ENCODE measurements at places on chromosomes 16 and 17.

- no peak for DNase-seq
These were observed 22.5 kb downstream of the RAB11FIP4 start for GRCh38 chr17:31413874-31414549.

DNA sequence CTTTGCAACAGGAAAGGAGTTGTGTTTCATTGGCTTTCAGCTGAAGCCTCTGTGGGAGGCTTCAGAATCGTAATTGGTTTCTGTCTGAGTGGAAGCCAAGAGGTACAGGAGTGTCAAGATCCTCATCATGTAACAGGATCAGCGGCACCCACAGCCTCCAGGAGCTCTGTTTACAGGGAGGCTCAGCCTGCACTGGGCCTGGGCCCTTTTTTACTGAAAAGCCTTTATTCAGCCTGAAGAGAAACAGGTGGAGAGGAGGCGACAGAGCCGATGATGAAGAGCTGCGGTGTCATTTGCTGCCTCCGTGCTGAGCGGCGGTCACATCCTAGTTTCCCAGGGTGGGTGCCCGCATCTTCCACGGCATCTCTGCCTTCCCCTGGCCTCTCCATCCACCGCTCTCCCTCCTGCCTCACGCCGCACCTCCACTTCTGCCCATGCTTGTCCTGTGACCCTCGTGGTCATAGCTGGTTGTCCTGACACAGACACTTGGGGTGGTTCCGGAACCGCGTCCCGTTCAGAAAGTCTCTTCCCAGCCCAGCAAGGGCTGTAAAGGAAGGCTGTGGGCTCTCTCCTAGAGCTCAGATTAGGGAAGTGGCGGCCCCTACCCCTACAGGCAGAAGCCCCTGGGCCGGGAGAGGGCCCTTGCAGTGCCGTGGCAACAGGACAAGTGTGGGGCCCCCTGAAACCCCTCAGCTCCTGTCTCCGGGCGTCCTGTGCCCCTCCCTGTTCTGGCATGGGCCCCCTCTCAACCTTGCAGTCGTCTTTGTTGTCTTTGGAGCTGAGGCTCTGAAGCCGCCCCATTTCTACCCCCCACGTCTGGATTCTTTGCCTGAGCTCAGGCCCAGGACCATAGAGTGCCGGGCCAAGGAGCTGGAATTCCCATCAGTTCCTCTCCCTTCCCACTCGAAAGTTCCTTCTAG is 53.9 kb upstream of the CHMP6 start:
- DNase-seq, result no peak

- no peak for DNase-seq
These were observed 7.5 kb downstream of the C16orf90 start for GRCh38 chr16:3487521-3488410.

GRCh38 chr17:73744411-73744810 is 100.2 kb upstream of the SDK2 start:
- DNase-seq, result no peak

DNA sequence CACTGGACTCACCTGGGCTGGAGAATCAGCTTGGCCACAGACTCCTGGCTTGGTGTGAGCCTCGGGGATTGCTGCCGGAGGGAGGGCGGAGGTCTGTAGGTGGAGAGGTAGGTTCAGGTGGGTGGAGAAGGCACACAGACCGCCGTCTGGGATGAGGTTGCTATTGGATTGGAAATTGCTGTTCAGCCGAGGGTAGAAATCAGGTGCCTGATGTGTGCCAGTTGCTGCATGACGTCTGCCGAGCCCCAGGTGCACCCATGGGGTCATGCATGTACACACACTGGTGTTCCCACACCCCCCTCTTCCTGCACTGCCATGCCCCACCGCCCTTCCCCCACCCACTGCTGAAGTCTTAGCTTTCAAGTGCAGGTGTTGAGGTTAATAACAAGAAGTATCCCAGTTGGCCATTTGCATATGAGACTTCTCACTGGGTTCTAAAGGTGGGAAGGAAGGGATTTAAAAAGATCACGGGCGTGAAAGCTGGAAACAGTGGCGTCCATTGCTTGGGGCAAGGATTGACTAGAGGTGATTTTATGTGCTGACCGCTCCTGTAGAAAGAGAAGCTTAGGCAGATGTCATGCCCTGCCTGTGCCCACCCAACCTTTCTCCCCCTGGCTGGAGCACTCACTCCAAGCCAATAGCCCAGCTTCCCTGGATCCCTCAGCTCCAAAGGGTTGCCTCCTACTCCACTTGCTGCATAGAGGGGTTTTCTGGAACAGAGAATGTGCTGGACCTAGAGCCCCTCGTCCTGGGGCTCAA is 193.6 kb downstream of the CCDC182 start:
- DNase-seq, result no peak

GRCh38 chr16:82016964-82017363 is 5.7 kb upstream of the SDR42E1 start:
- DNase-seq, result no peak

Data from stimulated activated CD4-positive, alpha-beta T cell treated with anti-CD3 and anti-CD28 coated beads, Interleukin-1b, Interleukin-23, amount 100 ng/mL, for 24 hours (primary cell).